ENCODE measurements at places on chromosomes 1 and 21.

GRCh38 chr21:36425286-36425685 is 40.1 kb downstream of the CHAF1B start:
- no peak for DNase-seq

- no peak for DNase-seq
These were observed 637.3 kb downstream of the MATN1 start for GRCh38 chr1:30085811-30086770.

- DNase-seq: no peak
These were observed 8.3 kb upstream of the NVL start for GRCh38 chr1:224338150-224338838.

DNA sequence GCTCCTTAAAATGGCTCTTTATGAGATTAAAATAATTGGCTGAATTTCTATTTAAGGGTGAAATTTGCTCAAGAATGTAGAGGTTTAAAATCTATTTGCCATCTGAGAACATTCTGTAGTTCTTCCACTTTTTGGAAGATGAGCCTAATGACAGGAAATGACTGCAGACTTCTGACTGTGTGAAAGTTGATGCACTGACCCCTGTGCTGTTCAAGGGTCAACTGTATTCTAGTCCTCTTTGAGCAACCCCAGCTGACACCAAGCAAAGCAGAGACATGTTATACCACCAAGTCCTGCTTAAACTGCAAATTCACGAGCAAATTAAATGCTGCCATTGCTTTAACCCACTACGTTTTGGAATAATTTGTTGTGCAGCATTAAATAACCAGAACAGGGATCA is 26.6 kb downstream of the DDAH1 start:
- DNase-seq: no peak

DNA sequence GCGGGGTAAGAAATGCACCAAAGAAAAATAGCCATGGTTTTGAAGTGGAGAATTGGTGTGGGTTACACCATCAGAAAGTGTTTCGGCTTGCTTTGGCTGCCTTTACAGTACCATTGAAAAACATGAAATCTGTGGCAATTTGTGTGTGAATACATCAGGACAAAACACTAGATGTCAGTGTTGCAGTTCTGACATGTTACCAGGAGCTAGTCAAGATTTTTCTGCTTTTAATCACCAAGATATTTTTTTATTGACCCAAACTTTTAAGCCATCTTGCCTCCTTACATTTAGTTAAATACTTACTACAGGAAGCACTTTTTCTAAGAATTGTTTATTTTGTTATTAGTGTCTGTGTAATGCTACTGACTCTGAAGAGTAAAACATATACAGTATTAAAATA is 14.3 kb downstream of the RRP15 start:
- no peak for DNase-seq

- no peak for DNase-seq
These were observed 39.9 kb upstream of the SLC35F3 start for GRCh38 chr1:233864578-233864977.
